Natural killer cell (primary cell): ENCODE measurements at places on chromosomes 6 and 20. TPM values are rescaled to one million over a fixed set of nuclear protein-coding genes. Genes with fewer than 3 reads are reported as not detected.

The PARD6B gene
- total RNA-seq, result 5.0 TPM

The RSPO3 gene
- not detected for total RNA-seq

The GFRA4 gene
- total RNA-seq, result not detected

The FBXO5 gene
- total RNA-seq, result 5.9 TPM

The SLC22A3 gene
- not detected for total RNA-seq

The CRISP2 gene
- not detected for total RNA-seq

The TUBB2B gene
- total RNA-seq, result 0.66 TPM

The HTR1E gene
- not detected for total RNA-seq

The LHFPL5 gene
- total RNA-seq, result not detected

The REM1 gene
- not detected for total RNA-seq

The SSTR4 gene
- total RNA-seq, result not detected

The ADAM33 gene
- total RNA-seq, result not detected

The MEI4 gene
- not detected for total RNA-seq

DNA sequence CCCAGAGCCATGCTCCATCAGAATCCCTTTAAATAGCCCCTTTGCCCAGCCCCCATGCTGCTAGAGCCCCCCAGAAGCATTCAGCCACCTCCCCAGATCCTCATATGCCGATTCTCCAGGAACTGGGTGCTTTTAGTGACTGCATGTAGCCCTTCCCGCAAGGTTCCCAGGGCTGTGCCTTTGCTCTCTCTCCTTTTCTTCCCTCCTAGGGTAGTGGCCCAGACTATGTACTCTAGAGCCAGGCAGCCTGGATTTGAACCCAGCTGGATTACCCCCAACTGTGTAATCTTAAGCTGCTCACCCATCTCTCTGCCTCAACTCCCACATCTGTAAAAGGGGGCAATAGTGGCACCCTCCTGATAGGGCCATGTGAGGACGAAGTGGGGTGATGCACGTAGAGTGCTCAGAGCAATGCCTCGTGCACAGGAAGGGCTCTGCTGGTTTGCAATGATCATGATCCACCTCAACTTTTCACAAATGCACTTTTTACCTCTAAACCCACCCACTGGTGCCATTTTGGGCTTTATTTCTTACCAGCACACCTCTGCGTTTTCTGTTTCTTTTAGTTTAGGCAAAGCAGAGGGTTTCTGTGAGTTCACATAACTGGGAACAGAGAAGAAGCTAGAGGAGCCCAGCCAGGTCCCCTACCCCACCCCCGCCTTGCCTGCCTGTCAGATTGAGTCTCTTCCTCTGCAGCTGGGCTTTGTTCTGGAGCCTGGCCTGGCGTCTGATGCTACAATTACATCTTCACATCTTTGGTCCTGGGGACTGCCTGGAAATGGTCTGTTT lies 396.5 kb downstream of the RNGTT start:
- peaks cover 2% of the 10 kb centered on the region for H3K27me3 ChIP-seq
- H3K27ac ChIP-seq, result no peak overlapping the region
- H3K4me1 ChIP-seq, result no peaks in the 10 kb centered on the region
- DNase-seq, result no peak
- H3K4me3 ChIP-seq, result no peak overlapping the region

GRCh38 chr6:46882645-46883044 lies 39.1 kb downstream of the ADGRF5 start:
- no peak overlapping the region for H3K27ac ChIP-seq
- DNase-seq, result no peak
- H3K4me3 ChIP-seq, result no peak overlapping the region
- H3K4me1 ChIP-seq, result no peaks in the 10 kb centered on the region

- H3K4me1 ChIP-seq, result no peaks in the 10 kb centered on the region
- no peak overlapping the region for H3K4me3 ChIP-seq
- H3K36me3 ChIP-seq, result no peaks in the 10 kb centered on the region
- H3K27me3 ChIP-seq, result no peaks in the 10 kb centered on the region
- no peak overlapping the region for H3K27ac ChIP-seq
These were observed 34.5 kb upstream of the FAM184A start for GRCh38 chr6:119112812-119113530.

DNA sequence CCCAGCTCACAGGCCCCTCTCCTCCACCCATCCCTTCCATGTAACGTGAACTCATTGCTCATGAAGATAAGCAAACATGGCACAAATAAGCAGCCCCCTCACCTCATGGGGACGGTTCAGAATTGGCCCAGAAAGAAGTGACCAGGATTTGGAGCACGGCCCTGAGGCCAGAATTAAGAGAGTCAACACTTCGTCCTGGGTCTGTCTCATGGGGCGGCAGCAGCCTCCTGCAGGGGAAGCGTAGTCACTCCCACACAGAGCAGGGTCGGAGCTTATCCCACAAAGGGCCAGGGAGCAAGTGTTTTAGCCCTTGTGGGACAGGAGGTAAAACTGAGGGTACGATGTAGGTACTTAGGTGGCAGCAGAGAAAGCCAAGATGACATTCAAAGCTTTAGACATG lies 28.6 kb upstream of the DACT2 start:
- H3K27me3 ChIP-seq, result no peaks in the 10 kb centered on the region
- no peak for DNase-seq
- no peak overlapping the region for H3K4me3 ChIP-seq
- no peak overlapping the region for H3K27ac ChIP-seq

GRCh38 chr6:24100770-24101155 lies 25.3 kb upstream of the NRSN1 start:
- H3K4me3 ChIP-seq, result no peak overlapping the region
- no peaks in the 10 kb centered on the region for H3K27me3 ChIP-seq
- DNase-seq, result no peak
- no peaks in the 10 kb centered on the region for H3K36me3 ChIP-seq

DNA sequence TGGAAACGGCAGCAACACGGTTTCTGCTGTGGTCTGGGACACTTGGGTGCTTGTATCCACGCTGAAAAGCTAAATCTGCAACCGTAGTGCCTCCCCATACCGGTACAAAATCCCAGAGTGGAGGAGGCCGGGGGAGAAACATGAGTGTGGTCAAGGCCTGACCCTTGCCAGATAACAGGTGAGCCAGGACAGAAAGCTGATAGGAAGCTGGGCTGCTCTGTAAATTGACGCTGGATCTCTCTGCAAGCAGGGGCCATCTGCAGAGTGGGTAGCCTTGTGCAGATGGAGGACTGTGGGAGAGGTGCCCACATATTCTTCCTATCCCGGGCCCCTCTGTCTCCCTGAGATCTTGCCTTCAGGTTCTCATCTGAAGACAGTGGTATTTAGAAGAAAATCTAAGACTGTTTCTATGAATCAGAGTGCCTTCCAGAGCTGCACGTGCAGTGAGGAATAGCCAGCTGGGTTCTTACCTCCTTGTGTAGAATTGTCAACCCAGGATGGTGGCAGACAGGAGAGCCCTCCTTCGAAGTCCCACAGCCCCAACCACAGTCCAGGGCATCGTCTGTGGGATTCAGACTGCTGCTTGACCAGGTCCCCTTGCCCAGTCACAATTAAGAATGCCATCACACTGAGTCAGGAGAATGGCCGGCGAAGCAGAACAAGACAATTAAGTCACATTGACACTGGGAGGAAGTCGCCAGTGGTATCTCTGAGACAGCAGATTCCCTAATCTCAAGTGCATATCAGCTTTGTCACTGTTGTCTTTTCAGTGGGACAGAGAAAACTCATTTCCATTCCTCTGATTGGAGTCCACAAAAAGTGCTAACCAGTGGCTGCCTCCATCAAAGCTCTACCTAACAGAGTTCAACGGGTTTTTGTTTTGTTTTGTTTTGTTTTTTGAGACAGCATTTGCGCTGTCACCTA lies 100.0 kb upstream of the RIPOR2 start:
- H3K36me3 ChIP-seq, result peaks cover 5% of the 10 kb centered on the region
- DNase-seq, result peak; percentile 59
- no peaks in the 10 kb centered on the region for H3K27me3 ChIP-seq

- no peak for DNase-seq
- H3K27ac ChIP-seq, result no peak overlapping the region
- no peaks in the 10 kb centered on the region for H3K27me3 ChIP-seq
- H3K36me3 ChIP-seq, result no peaks in the 10 kb centered on the region
- H3K4me3 ChIP-seq, result no peak overlapping the region
These were observed 67.9 kb downstream of the GCLC start for GRCh38 chr6:53476964-53477363.

- no peak overlapping the region for H3K27ac ChIP-seq
- H3K27me3 ChIP-seq, result no peaks in the 10 kb centered on the region
- H3K36me3 ChIP-seq, result no peaks in the 10 kb centered on the region
- DNase-seq, result no peak
- H3K4me3 ChIP-seq, result no peak overlapping the region
These were observed 144.3 kb upstream of the TENT5A start for GRCh38 chr6:81896525-81897503.

- H3K27ac ChIP-seq, result no peak overlapping the region
- peaks cover 10% of the 10 kb centered on the region for H3K4me1 ChIP-seq
- DNase-seq, result peak; percentile 77
- H3K36me3 ChIP-seq, result no peaks in the 10 kb centered on the region
These were observed 50.2 kb downstream of the IYD start for GRCh38 chr6:150418827-150419594.

GRCh38 chr6:163751032-163751525 lies 336.6 kb downstream of the QKI start:
- DNase-seq, result peak; percentile 51
- H3K4me1 ChIP-seq, result peaks cover 59% of the 10 kb centered on the region
- no peaks in the 10 kb centered on the region for H3K36me3 ChIP-seq

GRCh38 chr6:158050955-158051354 lies 69.3 kb downstream of the SYNJ2 start:
- no peaks in the 10 kb centered on the region for H3K27me3 ChIP-seq
- H3K36me3 ChIP-seq, result no peaks in the 10 kb centered on the region
- no peak for DNase-seq
- H3K27ac ChIP-seq, result no peak overlapping the region
- peaks cover 12% of the 10 kb centered on the region for H3K4me1 ChIP-seq

DNA sequence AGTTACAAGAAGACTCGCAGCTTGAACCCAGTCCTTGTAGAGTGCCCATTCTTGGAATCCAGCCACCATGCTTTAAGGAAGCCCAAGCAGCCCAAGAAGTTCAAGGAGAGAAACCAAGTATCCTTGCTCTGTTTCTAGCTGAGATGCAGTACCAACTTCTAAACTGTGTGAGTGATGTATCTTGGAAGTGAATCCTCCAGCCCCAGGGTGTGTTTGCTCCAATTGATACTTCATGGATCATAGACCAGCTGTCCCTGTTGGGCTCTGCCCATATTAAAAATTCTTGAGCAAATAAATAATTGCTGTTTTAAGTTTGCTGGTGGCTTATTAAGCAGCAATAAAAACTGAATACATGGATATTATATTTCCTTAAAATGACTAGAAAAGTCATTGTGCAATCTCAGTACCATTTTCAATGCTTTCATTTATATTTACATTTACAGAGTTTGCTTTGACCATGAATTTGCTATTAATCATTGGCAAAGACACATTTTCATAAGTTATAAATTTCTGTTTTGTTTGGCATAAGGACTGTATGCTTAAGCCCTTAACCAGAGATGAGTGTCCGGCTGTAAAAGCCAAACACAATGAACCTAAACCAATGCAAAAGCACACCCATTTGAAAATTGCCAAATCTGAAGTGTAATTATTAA lies 9.2 kb downstream of the SPTLC3 start:
- H3K27me3 ChIP-seq, result no peaks in the 10 kb centered on the region
- H3K36me3 ChIP-seq, result no peaks in the 10 kb centered on the region
- H3K4me1 ChIP-seq, result no peaks in the 10 kb centered on the region
- H3K4me3 ChIP-seq, result no peak overlapping the region

- H3K27me3 ChIP-seq, result no peaks in the 10 kb centered on the region
- H3K36me3 ChIP-seq, result no peaks in the 10 kb centered on the region
- H3K4me3 ChIP-seq, result no peak overlapping the region
- no peak for DNase-seq
- H3K27ac ChIP-seq, result no peak overlapping the region
These were observed 850.0 kb downstream of the DHX35 start for GRCh38 chr20:39812116-39812515.

DNA sequence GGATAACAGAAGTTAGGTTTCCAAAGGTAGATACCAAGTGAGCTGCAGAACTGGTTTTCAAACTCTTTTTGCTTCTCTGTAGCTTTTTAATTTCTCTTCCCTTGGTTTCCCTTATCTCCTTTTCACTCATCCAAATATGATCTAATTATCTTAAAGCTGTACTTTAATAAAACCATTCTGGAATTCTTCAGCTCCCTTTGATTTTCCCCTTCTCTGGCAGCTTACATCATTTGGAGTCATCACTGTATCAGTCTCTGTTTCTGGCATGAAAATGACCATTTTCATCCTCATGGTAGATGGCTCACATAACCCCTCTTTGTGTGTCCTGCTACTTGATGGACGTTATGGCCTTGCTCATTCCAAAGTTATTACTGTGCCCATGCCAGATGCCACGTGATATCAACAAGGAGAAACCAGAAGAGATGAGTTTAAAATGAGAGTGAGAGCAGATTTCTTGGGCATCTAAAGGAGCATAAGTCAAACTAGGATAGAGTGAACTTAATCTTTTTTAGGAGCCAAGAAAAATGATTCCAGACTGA lies 620.2 kb downstream of the QKI start:
- no peak overlapping the region for H3K27ac ChIP-seq
- H3K4me1 ChIP-seq, result no peaks in the 10 kb centered on the region
- H3K27me3 ChIP-seq, result no peaks in the 10 kb centered on the region
- no peak overlapping the region for H3K4me3 ChIP-seq

DNA sequence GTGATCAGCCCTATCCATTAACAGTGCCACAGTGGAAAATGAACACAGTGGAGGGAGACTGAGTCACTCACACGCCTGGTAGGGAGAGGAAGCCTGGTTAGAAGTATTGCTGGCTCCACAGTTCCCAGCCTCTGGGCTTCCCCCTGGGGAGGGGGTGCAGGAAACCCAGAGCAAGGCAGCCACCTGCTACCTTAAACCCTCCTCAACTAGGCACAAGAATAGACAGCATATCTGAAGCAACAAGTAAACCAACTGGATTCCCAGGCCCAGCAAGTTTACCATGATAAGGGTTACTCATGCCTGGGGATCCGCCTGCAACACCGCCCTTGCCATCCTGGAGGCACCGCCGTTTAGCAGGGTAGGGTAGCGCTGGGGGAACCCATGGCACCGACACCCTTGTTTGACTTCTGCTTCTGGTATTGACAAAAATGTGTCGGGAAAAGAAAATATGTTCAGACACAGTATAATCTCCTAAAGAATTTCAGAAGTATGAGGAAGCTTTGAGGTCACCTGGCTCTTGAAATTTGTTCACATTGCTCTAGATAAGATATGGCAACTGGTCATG lies 38.3 kb downstream of the SLC22A23 start:
- H3K27ac ChIP-seq, result no peak overlapping the region
- H3K4me3 ChIP-seq, result no peak overlapping the region
- no peaks in the 10 kb centered on the region for H3K36me3 ChIP-seq
- no peak for DNase-seq
- H3K4me1 ChIP-seq, result no peaks in the 10 kb centered on the region

- H3K4me1 ChIP-seq, result no peaks in the 10 kb centered on the region
- no peak overlapping the region for H3K27ac ChIP-seq
- no peaks in the 10 kb centered on the region for H3K36me3 ChIP-seq
- H3K4me3 ChIP-seq, result no peak overlapping the region
- H3K27me3 ChIP-seq, result no peaks in the 10 kb centered on the region
These were observed 27.1 kb downstream of the PLAGL1 start for GRCh38 chr6:143980921-143981320.
